Smooth muscle cell of the coronary artery (primary cell): ENCODE measurements at places on chromosomes 1 and 21. TPM values are rescaled to one million over a fixed set of nuclear protein-coding genes. Genes with fewer than 3 reads are reported as not detected.

Gene HSD3B1
- total RNA-seq, result not detected in 2 replicates

Gene WNT9A
- 0.23 and 0.70 TPM in 2 replicates for total RNA-seq

Gene RGS4
- 31.8 and 648 TPM in 2 replicates for total RNA-seq

Gene OR14I1
- total RNA-seq, result not detected in 2 replicates

Gene FGR
- not detected in 2 replicates for total RNA-seq

Gene LHX8
- 0.59 TPM in 1 of 2 replicates, not detected in the other for total RNA-seq

Gene SLC2A5
- 1.1 and 23.5 TPM in 2 replicates for total RNA-seq

Gene FCGR1A
- total RNA-seq, result 0.08 TPM in 1 of 2 replicates, not detected in the other

Gene CRP
- not detected in 2 replicates for total RNA-seq

Gene PADI1
- 0.30 TPM in 1 of 2 replicates, not detected in the other for total RNA-seq

Gene LCE2B
- not detected in 2 replicates for total RNA-seq

Gene CFHR4
- not detected in 2 replicates for total RNA-seq

Gene LCE1F
- total RNA-seq, result not detected in 2 replicates

Gene NBPF6
- not detected in 2 replicates for total RNA-seq

Gene AIRE
- total RNA-seq, result not detected in 2 replicates

Gene SPSB1
- total RNA-seq, result 48.0 and 76.6 TPM in 2 replicates

Gene PGLYRP3
- not detected in 2 replicates for total RNA-seq

Gene SAMD13
- 0.12 and 0.83 TPM in 2 replicates for total RNA-seq

Gene TFF2
- not detected in 2 replicates for total RNA-seq

Gene LYPD8
- 0.30 and 0.35 TPM in 2 replicates for total RNA-seq

Gene F3
- 2.9 and 7.5 TPM in 2 replicates for total RNA-seq

Gene PDE9A
- total RNA-seq, result 0.12 and 1.7 TPM in 2 replicates

Gene PLXNA2
- 1.4 and 12.4 TPM in 2 replicates for total RNA-seq

Gene IL20
- not detected in 2 replicates for total RNA-seq

Gene OR2T35
- total RNA-seq, result not detected in 2 replicates

Gene UTS2
- total RNA-seq, result not detected in 2 replicates

Gene FCRL5
- not detected in 2 replicates for total RNA-seq

Gene FCMR
- not detected in 2 replicates for total RNA-seq

Gene EDN2
- 0.35 TPM in 1 of 2 replicates, not detected in the other for total RNA-seq

Gene PCP4
- not detected in 2 replicates for total RNA-seq

Gene S100A9
- total RNA-seq, result not detected in 2 replicates

Gene ADGRB2
- total RNA-seq, result 6.2 and 7.7 TPM in 2 replicates

Gene AMY1B
- total RNA-seq, result not detected in 2 replicates

Gene CR1L
- total RNA-seq, result not detected in 2 replicates

Gene HOOK1
- total RNA-seq, result 1.5 TPM in 1 of 2 replicates, not detected in the other
